ENCODE measurements at places on chromosomes 7 and 10.

GRCh38 chr10:3081383-3081981 lies 14.1 kb downstream of the PFKP start:
- no peak for DNase-seq

DNA sequence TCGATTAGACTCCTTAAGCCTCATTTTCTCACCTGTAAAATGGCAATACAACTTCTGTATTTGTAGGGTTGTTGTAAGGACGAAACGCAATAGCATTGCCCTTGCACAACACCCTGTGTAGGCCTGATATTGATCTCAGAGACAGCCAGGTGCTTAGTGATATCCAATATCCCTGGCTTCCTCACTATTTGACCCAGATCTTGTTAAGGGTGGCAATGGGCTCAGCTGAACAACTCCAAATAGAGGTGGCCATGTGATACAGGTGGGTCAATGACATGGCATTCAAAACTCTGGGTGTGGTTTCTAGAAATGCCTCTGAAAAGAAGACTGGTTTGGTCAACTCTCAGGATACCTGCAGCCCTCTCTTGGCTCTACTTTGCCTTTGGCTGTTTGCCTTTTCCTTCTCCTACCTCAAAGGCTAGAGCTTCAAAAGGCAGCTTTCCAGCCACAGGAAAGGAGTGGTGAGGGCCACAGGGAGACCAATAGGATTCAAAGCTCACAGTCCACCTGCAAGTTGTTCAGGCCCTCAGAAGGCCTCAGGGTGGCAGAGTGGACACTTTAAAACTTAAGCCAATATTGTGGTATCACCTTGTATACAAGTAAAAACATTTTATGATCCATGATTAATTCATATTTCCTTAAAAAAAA lies 14.9 kb upstream of the GATAD1 start:
- DNase-seq, result no peak

DNA sequence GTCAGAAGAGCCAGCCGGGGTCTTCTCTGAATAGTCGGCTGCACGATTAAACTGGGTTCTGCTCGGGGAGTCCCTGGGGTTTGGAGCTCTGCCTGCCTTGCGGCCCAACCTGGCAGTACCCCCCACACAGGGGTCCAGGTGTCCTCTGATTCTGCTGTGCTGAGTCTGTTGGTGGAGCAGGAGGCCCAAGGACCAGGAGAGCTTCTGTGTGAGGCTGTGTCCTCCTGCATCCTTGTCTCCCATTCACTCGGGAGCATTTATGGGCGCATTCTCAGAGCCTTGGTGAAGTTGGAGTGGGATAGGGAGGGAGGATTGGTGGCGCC lies 14.2 kb downstream of the INPP5A start:
- no peak for DNase-seq

- no peak for DNase-seq
These were observed 72.5 kb upstream of the KCNMA1 start for GRCh38 chr10:77710081-77710551.

GRCh38 chr10:5779730-5780129 lies 33.5 kb downstream of the GDI2 start:
- no peak for DNase-seq

DNA sequence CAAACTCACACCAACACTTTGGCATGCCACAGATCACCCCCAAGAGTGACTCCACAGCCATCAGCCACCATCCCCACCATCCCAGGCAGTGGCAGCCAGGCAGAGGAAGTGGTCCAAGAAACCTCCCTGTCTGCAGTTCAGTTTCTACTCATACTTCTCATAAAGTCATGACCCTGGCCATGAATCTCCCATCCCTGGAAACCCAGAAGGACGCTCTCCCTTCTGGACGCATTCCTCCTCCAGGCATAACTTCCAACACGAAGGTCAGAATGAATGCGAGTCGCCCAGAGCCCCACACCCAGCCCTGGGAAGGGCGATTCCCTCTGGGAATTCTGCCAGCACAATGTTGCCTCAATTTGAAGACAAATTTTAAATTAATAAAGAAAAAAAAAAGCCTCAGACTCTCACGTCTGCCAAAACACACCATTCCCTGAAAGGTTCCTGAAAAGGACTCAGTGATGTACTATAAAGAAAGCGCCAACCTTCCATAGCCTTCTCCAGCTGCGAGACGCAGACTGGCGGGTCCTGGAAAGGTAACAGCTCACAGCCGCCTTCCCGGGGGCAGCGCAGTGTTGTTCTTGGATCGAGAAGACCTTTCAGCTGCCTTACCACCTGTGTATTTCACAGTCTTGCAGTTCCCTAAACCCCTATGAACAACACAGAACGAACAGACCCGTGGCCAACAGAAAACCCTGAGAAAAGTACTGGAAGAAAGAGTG lies 307.6 kb downstream of the FRMD4A start:
- no peak for DNase-seq

DNA sequence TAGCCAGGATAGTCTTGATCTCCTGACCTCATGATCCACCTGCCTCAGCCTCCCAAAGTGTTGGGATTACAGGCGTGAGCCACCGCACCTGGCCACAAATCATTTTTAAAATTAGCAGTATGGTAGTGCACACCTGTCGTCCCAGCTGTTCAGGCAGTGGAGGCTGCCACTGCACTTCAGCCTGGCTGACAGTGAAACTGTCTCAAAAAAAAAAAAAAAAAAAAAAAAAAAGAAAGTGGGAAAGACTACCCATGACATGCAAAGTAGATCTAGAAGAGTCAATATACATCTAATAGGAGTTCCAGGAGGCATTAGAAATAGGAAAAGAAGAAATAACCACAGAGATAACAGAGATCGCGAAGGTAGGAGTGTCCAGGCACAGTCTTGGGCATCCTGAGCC lies 3.2 kb downstream of the CSGALNACT2 start:
- no peak for DNase-seq

DNA sequence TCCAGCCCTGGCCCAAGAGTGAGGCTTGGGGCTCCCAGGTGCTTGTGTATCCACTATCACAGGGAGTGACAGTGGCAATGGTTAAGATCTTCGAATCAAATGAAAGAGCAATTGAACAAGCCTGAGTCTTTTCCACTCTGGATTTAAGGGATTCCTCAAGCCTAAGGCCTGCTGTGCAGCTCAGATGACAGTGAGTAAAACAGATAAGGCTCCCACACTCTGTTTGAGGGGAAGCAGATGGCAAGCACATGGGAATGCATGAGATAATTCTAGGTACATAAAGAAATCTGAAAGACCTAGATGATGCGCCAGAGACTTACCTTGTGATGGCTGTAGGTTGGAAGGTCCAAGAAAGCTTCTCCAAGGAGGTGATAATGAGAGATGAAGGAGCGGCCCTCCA lies 95.0 kb downstream of the LRRC18 start:
- no peak for DNase-seq

- no peak for DNase-seq
These were observed 42.2 kb upstream of the SMNDC1 start for GRCh38 chr10:110346914-110347313.

GRCh38 chr10:43902842-43903241 lies 254.2 kb upstream of the ZNF32 start:
- DNase-seq, result no peak

- DNase-seq, result no peak
These were observed 1.1 kb downstream of the HNRNPA2B1 start for GRCh38 chr7:26199301-26200037.

GRCh38 chr7:156055206-156055822 lies 243.1 kb upstream of the SHH start:
- no peak for DNase-seq

DNA sequence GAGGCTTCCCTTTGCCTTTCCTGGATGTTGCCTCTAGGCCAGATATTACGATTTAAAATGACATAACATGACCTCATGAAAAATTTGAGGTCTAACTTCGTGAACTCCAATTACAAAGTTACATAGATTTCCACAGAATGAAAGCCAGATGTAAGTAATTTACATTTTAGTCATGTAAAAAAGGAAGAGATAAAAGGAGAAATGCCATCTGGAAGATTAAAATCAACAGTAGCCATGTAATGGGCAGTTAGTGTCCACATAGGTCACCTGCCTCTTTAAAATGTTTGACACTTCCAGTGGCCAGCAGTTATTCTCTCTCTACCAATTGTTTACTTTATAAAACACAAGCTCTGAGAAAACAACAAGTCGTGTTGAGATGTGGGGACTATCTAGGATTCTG lies 4.1 kb upstream of the VSTM2A start:
- DNase-seq, result no peak

GRCh38 chr7:25476863-25477499 lies 248.7 kb upstream of the NPVF start:
- no peak for DNase-seq

- no peak for DNase-seq
These were observed 158.5 kb downstream of the CACNA2D1 start for GRCh38 chr7:82284936-82285519.

- no peak for DNase-seq
These were observed 373.6 kb upstream of the GHITM start for GRCh38 chr10:83765731-83766130.

DNA sequence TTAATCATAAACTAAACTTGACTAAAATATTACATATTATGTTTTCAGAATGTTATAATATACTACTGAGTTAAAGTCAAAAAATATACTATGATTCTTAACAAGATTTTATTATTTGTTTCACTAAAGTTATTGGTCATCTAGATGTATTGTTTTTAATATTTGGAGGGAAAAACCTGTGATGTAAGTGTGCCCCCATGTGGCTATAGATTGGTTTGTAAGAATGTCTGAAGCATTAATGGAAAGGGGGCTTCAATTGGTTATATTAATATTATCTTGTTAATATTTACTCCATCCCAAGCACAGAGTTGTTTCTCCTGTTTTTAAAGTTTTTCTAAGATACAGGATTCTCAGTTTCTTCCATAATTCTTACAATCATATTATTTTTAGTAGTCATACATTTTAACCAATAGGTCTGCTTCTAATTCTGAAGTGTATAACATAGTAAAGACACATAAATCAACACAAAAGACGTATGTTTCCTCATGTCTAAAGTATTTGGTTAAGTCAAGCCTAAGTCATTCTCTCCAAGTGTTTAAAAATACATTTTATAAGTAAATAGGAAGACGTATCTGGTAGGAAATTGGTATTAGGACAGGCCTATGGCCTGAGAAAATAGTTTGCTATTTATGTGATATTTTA lies 58.0 kb downstream of the GNAT3 start:
- no peak for DNase-seq

GRCh38 chr7:118330388-118330787 lies 105.9 kb downstream of the ANKRD7 start:
- DNase-seq, result no peak

DNA sequence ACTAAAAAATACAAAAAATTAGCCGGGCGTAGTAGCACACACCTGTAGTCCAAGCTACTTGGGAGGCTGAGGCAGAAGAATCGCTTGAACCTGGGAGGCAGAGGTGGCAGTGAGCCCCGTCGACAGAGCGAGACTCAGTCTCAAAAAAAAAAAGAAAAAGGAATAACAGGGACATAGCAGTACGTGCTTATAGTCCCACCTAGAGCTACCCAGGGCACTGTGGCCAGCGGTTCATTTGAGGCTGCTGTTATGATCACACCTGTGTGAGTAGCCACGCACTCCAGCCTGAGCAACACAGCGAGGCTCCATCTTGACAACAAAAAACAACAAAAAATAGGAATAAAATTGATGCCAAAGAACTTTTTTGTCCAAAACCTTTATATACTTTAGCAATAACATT lies 17.1 kb downstream of the WAPL start:
- no peak for DNase-seq

- DNase-seq, result no peak
These were observed 179.7 kb downstream of the PRKCQ start for GRCh38 chr10:6400331-6400730.

GRCh38 chr7:112757337-112757736 lies 32.9 kb downstream of the TMEM168 start:
- DNase-seq, result no peak

DNA sequence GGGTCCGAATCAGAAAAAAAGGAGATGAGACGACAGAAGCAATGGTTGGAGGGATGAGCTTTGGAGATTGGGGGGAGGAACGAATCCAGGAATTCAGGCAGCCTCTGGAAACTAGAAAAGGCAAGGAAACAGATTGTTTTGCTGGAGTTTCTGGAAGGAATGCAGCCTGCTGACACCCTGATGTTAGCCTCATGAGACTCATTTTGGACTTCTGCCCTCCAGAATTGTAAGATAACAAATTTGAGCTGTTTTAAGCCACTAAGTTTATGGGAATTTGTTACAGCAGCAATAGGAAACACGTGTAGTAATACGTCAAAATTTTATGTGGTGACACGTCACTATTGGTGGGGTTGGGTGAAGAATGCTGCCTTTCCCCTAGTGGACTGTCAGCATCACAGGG lies 25.6 kb upstream of the NPS start:
- no peak for DNase-seq

- no peak for DNase-seq
These were observed 284.3 kb downstream of the TCERG1L start for GRCh38 chr10:131027256-131027655.

GRCh38 chr7:128904381-128905197 lies 5.9 kb downstream of the KCP start:
- DNase-seq, result no peak

DNA sequence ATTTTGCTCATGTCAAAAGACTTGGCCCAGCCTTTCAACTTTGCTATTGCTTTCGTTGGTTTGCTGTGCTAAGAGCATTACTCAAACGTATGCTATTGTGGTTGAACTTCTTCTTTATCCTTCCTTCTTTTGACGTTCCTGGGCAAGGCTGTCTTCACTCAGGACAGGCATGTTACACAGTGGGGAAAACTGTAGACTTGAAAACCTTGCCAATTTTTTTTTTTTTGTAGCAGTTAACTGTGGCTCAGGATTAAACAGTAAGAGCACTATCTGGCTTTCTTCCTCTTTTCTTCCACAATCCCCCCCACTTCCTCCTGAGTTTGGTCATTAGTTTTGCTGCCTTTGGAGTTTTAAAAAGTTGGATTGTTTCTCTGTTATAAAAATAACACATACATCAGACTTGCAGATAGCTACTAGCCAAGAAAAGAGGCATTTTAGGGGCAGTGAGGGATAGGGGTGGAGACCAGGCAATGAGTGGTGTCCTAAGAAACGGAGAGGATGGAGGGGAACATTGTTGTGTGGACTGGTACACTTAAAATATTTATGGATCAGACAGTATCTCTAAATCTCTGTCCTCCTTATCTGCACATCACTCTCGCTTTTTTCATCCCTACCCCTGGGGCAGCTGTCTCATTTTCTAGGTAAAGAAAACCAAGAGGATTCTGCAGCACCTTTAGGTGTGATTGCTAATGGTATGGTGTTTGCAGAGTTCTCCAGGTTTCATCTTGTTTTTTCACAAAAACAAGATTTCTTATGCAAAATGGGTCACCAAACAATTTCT lies 181.7 kb downstream of the LRMDA start:
- DNase-seq, result no peak

DNA sequence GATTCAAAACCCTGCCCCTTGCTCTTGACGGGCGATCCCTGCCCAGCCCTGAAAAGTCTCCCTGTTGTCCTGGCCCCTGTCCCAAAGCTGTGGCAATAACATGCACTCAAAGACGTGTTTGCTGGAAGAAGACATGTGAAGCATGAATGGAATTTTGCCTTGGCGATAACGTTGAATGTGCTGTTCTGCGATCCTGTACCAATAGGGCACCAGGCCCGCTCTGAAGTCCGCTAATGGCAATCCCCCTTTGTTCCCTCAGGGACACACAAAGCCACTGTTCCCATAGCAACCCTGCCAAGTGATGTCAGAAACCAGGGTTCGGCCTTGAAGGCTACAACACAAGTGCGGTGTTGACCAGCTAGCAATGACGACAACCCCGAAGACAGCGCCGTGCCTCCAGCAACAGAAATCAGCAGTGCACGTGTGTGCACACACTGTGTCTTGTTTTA lies 284.6 kb downstream of the KLF6 start:
- DNase-seq, result no peak

- DNase-seq, result no peak
These were observed 19.7 kb downstream of the RPS24 start for GRCh38 chr10:78053211-78053868.
